ENCODE measurements at places on chromosomes 5 and 9.

- no peak for DNase-seq
Observed at GRCh38 chr5:175690586-175690985, 32.7 kb downstream of the HRH2 start.

DNA sequence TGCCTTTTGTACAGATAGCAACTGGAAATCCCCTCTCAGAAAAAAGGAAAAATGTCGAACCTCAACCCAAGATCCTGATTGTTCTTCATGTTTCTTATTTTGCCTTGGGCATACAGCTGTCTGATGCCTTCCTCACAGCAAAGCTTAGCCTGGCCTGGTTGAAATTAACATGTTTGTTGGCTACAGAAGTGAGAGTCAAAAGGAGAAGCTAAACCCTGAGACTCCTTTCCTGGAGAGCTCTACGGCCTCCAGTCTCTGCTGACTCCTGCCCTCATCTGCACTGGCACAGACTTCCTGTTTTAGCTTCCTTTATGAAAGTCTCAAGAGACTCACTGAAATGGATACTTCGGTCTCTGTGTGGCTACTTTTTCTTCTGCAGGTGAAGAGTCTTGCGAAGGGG is 186.7 kb downstream of the PARP8 start:
- DNase-seq: no peak

GRCh38 chr5:90640484-90641059 is 82.0 kb downstream of the ADGRV1 start:
- DNase-seq: no peak

DNA sequence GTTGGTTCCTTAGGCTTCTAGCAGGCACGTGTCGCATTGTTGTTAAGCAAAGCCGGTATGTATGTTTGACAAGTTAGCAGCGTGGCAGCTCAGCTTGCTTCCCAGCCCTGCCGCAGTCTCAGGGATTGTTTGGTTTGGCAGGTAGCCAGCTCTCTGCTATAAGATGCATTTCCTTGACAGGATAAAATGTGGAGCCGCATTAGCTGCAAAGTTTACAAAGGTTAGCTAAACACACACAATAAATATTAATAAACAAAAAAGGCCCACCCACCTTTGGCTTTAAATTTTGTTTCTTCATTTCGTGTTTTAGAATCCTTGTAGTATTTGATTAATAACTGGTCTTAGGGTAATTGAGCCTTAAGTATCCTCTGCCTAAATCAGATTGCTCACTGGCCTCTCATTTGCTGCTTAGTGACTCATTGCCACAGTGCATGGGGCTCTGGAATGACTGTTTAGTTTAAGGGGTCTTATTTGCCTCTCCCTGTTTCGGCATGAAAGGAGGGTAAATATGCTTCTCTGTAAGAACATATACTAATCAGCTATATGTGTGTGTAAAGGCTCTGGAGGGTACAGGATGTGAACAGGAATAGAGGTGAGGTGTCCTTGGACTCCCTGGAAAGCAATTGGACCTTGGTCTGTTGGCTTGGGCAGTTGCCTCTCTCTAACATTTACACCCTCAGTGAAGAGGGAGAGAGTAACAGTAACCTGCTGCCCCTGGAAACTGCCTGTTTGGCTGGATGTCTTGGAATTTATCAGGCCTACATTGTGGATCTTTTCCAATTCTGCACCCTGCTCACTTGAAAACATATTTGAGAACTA is 122.0 kb downstream of the GDNF start:
- DNase-seq: no peak

DNA sequence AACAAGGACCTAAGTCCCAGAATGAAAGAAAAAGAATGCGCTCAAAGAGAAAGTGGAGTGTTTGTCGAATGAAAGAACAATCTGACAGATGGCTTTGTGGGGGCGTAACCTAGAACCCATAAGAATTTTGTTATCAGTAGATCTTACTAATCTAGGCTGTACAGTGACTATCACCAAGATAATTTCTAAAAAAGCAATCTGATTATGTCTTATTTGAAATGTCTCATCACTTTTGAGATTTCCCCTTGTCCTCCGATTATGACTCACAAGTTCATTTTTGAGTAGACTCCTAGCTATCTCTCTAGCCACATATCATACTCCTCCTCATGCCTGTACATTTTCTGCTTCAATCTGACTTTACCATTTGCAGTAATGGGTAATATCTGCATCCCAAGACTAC is 135.6 kb upstream of the SMARCA2 start:
- no peak for DNase-seq

GRCh38 chr5:83487155-83487554 is 15.6 kb downstream of the VCAN start:
- no peak for DNase-seq

DNA sequence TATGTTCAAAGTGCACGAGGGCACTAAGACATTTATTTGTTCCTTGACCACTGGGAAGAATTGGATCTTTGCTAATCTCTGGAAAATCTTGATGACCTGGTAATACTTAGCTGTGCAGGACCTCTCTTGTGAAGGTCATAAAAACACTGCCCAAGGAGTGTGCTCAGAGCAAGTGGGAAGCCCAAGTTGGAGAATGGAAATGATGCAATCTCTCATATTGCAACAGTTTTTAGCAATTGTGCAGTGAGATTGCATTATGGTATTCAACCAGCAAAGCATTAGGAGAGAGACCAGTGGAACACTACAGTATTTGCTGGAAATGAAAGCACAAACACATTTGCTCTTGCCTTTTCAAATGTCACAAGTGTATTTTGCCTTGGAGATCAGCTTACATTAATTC is 34.5 kb downstream of the TXNDC8 start:
- no peak for DNase-seq

DNA sequence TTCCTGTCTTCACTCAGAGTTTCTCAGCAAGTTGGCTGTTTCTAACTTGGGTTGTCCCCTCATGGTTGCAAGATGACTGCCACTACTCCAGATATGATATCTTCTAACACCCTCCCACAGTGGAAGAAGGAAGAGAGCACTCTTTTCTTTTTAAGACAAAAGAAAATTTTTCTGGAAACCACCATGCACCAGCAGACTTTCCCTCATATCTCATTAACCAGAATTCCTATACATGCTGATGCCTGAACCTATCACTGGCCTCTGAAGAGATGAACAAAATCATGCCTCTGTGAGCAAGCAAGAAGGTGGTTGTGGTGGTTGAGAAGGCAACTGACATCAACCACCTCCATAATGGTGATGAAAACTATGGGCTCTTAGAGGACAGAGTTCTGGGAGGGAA is 56.8 kb downstream of the FEM1C start:
- no peak for DNase-seq

- DNase-seq: no peak
Observed at GRCh38 chr5:109695005-109695926, 5.5 kb downstream of the MAN2A1 start.

- no peak for DNase-seq
Observed at GRCh38 chr9:124291801-124292396, 34.1 kb downstream of the NEK6 start.

DNA sequence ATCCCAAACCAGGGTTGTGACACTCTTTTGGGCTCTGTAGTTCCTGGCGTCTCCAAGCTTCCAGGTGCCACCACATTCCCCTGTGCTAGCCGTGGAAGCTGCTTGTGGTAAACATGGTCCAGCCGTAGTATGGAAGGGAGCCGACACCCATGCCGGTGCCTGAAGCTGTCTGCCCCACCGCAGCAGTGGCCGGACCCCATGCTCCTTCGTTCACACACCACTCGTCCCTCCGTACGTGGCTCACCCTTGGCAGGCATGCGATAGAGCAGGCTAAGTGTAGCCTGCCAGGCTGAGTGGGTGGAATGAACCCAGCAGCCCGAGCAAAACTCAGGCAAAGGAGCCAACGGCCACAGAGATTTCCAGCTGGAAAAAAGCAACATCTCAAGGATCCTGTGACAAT is 2030.4 kb downstream of the EFNA5 start:
- no peak for DNase-seq

GRCh38 chr9:114694146-114694545 is 12.2 kb upstream of the TEX48 start:
- DNase-seq: no peak

DNA sequence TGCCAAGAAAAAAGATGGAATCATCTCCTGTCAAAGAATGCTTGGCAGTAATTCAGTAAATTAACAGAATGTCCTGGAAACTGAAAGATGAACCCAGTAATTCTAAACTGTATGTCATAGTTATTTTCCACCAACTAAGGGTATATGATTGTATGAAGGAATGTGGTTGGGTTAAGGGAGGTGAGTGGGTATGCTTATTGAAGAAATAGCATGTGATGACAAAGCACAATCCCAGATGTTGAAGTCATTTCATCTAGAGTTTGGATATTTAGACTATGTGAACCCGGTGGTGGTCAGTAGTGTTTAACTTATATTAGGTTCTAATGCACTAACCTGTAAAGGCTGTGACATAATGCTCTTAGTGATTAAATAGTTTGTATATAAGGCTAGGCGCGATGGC is 87.3 kb downstream of the CDKN2A start:
- no peak for DNase-seq

- no peak for DNase-seq
Observed at GRCh38 chr9:125380406-125380805, 118.8 kb downstream of the GAPVD1 start.

- DNase-seq: no peak
Observed at GRCh38 chr9:22030101-22030598, 21.0 kb upstream of the CDKN2B start.

DNA sequence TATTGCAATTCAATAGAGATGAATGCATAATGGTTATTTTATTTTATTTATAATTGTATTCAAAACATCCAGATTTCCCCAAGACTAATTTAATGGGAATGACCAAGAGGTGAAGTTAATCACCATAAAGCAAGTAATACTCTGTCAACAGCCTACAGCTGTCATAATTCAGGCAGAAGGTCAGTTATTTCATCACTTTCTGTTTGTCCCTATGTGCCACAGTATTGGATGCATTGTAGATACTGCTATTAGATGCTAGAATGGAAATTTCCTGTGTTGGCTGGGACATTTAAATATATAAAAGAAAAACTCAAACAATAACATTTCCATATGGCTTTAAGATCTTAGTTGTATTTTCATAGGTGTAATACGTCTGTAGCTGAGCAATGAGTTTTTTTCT is 56.7 kb upstream of the MINAR2 start:
- DNase-seq: no peak

- no peak for DNase-seq
Observed at GRCh38 chr9:137441289-137441934, at the start of gene ENTPD8. TSS of gene ENTPD8 (minus strand) at chr9:137441357. CDS start at chr9:137438285, 3,072 bp downstream.

DNA sequence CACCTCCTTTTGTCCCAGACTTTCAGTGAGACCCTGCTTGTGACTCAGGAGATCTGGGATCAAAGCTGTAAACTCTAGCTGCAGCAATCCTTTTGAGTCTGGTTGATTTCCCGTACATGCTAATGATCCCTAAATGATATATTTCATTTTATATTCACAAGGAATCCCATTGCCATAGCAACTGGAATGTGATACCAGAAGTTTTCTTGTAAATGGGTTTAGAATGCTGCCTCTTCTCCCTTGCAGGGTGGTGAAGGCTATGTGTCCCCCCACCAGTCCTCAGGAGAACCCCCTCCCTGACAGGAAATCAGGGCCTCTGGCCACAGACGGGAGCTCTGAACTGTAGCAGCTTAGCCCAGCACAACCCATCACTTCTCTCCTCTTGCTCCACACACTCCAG is 215.0 kb downstream of the FSTL4 start:
- no peak for DNase-seq

DNA sequence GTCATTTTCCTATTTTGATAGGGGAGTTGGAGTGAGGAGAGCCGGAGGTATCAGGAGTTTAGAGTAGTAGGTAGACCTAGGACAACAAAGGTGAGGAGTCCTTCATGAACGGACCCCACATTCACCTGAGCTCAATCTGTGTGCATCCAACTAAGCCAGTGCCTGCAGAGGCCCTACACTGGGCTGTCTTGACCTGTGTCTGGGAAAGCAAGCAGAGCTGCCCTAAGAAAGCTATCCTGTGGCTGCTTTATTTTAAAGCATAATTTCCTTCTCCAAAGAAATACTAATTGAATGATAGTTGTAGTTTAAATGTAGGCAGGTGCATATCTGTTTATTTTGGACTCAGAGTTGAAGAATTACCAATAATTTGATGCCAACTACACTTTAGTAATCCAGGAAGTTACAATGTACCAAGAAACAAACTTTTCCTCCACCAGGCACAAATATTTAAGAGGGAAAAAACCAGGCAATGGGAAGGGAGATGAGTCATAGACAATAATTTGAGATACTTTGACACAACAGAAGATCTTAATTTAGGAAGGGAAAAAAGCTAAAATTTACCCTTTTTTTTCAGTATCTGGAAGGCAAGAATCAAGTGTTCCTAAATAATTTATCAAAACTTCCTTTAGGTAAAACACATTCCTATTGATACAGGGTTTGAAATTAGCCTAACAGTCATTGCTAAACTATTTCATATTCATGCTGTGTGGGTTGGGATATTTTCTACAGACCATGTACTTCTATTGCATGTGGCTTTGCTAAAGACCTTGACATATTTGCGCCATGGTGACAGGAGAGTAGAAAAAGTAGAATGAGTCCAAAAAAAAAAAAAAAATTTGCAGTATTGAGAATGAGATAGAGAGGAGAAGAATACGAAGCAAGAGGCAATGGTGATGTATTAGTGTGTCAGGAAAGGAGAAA is 376.6 kb upstream of the TUSC1 start:
- DNase-seq: no peak

- no peak for DNase-seq
Observed at GRCh38 chr9:14778565-14778964, 56.0 kb upstream of the CER1 start.

DNA sequence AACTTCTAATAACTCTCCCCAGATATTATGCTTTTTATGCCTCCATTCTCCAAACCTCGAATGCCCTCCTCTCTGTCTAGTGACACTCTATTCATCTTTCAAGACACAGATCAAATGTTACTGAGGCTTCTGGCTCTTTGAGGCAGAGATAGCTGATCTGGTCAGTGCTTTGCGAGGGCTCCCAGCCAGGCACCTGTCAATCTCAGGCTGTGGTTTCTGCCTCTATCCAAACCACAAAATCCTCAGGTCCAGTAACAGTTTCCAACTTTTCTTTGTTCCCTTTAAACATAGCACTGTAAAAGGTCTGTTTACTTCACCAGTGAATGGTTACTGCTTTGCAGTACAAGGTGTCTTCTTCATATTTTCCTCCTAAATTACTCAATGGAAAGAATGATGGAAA is 11.5 kb upstream of the STK32A start:
- no peak for DNase-seq

DNA sequence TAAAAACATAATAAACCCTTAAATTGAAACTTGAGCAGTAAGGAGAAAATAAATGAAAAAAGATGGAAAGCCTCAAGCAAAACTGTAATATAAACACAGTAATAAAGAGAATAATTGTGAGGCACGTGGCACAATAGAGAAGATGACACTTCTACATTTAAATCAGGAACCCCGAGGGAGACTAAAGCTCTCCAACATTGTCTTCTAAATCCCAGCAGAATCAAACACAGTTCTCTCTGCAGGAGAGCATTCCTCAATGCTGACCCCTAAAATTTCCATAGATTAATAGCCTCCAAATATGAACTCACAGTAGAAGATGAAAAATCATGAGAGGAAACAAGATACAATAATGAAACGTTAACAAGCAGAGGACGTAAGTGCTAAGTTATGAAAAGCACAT is 721.2 kb upstream of the COX7C start:
- DNase-seq: no peak

DNA sequence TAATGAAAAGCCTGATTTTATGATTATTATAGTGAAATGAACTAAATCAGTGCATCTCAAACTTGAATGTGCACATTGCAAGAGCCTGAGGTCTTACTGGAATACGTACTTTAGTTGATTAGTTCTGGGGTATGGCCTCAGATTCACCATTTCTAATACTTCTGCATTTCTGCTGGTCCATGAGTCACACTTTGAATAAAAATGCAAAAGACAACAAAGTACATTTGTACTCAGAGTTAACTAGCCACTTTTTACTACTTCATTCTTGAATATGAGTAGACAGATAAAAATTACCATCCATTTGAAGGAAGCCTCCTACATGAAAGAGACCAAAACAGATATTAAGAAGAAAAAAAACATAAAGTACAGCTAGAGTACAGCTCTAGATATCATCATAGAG is 27.1 kb upstream of the PRR16 start:
- DNase-seq: no peak

Data from hypothalamus (tissue), 51 donors.